ENCODE measurements at places on chromosomes 3 and 15.

DNA sequence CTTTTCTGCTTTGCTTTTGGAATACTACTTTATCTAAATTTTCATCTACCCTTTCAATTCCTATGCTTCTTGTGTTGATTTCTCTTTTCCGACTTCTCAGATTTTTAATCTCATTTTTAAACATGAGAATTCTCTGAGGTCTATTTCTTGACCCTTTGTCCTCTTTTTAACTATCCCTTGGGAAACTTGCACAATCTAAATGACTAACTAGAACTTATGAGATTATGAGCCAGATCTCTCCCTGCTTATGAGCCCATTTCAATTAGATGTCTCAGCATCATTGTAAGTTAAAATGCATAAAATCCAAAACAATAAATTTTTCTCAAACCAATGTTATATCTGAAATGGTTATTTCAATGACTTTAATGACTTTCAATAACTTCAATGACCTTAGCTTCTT lies 296.9 kb upstream of the AGTR1 start:
- no peak for DNase-seq

- DNase-seq = no peak
These were observed 921 bp downstream of the MGLL start for GRCh38 chr3:127821394-127821793.

DNA sequence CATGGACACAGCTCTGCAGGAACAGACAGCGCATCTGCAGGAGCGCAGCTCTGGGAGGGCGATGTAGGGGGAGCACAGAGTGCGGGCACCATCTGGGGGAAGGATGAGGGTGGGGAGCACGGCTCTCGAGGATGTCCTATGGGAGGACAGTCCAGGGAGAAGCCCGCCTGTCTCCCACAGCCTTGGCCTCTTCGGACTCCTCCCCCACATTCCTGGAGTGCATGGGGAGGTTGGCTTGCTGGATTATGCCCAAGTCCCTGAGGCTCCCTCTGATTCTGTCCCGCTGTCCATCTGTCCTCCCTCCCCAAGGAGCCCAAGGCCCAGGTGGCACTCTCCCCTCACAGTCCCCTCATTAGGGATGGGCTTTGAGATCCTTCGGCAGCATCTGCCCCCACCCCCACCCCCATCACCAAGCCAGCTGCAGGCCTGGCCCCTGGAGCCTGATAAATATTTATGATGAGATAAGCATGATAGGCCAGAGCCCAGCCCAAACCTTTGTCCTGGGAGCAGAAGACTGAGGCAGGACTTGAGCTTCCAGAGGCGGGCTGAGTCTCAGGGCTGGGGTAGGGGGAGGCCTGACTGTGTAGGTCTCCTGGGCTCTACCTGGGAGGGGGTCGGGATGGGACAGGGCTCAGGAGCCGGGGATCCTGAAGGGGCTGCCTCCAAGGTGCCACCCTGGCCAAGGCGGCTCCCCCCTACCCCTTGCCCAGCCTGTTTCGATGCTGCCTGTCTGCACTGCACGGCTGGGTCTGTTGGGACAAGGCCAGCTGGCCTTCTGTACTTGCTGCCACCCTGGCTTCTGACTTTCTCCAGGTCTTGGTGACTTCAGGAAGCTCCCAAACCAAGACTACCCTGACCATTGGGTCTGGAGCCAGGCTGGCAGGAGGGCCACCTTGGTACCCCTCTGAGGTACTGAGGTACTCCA lies 28.6 kb upstream of the SEMA3F start:
- no peak for DNase-seq

DNA sequence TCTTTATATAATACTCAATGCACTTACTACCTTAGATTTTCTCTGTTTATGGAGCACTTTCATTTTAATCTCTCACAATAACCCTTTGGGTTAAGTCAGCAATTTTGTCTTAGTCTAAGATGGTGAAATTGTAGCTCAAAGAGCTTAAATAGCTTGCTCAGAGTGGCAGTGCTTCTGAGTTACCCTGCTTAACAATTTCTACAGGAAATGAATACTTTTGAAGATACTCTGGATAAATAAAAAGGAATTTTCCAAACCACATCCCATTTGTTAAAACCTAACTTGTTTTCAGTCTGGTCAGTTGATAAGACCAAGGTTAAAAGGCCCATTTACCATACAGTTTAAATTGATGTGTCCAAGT lies 37.2 kb downstream of the HMG20A start:
- DNase-seq = no peak

DNA sequence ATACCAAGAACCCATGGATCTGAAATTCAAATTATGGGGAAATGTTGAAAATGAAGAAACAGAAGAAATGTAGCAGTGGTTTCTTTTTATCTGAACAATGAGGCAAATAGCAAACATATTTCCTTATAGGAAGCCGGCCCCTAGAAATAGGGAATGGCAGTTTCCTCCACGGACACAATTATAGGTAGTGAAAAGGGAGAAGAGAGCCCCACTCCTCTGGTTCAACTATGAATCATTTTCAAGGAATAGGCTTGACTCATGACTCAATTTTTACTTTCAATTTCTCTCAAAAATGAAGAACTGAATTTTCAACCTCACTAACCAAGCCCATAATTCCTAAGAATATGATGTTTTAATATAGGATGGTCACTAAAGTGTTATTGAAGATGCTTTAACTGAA lies 243.1 kb downstream of the MECOM start:
- no peak for DNase-seq

DNA sequence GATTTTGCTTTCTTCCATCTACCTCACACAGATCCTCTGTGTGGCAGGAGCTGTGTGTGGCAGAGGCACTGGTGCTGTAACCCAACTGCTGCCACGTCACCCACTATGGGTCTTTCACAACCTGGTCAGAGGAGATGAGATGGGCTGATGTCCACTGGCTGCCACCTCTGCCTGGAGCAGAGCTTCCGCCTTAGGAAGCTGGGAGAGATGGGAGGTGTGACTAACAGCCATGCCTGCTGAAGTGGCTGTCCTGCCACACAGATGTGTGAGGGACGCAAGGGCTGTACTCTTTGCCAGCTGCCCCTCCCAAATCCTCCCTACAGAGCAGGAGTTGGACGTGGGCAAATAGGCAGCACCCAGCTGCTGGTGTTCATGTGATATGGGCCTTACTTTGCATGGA lies 329.5 kb downstream of the GABRB3 start:
- no peak for DNase-seq

DNA sequence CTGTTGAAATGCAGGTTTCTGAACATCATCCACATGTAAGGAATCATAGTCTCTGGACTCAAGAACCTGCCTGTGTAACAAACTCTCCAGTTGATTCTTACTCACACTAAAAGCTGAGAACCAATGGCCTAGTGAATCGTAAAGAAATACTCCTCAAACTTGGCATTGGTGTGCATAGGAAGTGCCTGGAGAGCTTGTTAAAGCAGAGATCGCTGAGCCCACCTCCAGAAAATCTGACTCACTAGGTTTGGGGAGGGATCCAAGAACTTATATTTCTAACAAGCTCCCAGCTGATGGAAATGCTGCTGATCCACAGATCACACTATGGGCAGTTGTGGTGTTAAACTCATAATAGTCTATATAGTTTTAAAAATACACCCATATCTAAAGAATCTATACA lies 55.8 kb upstream of the LMCD1 start:
- no peak for DNase-seq

DNA sequence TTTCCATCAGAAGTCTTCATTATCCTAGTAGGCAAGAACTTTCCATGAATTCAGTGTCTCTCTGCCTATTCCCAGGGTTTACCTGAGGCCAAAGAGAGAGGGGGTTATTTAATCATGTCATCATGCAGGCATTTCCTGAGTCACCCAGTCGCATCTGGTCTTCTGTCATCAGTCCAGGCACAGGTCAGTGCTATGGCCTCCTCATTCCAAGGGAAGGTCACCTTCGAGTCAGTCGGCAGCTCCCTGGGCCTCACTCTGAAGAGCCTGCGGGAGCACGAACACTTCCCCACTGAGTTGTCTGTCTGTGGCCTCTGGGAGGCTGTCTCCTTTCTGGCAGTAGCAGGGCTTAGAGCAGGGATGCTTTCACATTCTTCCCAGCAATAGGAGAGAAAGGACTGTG lies 26.2 kb upstream of the LRTM1 start:
- no peak for DNase-seq

- no peak for DNase-seq
These were observed 167.6 kb downstream of the TLE3 start for GRCh38 chr15:69929905-69930630.

DNA sequence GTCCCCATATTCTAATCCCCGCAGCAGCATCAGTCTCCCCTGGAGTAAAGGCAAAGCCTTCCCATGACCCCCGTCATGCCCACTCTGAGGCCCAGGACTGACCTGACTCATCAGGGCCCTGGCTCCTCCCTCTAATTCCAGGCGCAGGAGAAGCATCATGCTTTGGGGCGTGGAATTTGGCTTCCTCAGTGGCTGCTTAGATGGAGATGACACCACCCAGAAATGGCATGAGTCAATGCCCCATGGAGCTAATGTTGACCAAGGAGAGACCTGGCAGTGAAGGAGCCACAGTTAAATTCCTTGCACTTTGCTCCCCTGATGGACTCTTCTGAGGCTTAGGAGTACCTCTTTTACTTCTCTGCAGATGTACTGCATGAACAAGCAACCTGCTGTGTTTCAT lies 204.2 kb upstream of the PROK2 start:
- no peak for DNase-seq

GRCh38 chr3:14413381-14414071 lies 11.1 kb downstream of the SLC6A6 start:
- no peak for DNase-seq

- no peak for DNase-seq
These were observed 55.2 kb upstream of the SMAD6 start for GRCh38 chr15:66646799-66647198.

GRCh38 chr15:94638183-94638582 lies 406.8 kb downstream of the MCTP2 start:
- DNase-seq = no peak

- no peak for DNase-seq
These were observed 32.7 kb downstream of the ZNF385D start for GRCh38 chr3:21718161-21718765.

GRCh38 chr3:71088019-71088708 lies 495.4 kb downstream of the FOXP1 start:
- no peak for DNase-seq

DNA sequence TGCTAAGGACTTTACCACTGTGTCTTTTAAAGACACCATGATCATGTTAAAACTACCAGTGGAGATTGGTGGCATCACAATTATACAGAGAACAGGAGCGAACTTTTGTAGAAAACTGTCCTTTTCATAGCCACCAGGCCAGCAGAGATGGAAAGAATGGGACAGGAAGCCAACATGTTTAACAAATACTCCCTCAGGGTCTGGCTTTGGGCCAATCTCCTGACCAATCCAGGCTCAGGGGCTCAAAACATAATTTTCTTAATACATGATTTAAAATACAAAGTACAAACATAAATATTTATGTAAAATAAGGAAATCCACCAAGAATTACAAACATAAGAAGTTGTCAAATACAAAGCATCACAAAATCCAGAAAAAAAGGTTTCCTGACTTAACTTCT lies 266.0 kb downstream of the VPS13C start:
- no peak for DNase-seq

GRCh38 chr3:178851564-178851963 lies 220.0 kb downstream of the ZMAT3 start:
- no peak for DNase-seq

DNA sequence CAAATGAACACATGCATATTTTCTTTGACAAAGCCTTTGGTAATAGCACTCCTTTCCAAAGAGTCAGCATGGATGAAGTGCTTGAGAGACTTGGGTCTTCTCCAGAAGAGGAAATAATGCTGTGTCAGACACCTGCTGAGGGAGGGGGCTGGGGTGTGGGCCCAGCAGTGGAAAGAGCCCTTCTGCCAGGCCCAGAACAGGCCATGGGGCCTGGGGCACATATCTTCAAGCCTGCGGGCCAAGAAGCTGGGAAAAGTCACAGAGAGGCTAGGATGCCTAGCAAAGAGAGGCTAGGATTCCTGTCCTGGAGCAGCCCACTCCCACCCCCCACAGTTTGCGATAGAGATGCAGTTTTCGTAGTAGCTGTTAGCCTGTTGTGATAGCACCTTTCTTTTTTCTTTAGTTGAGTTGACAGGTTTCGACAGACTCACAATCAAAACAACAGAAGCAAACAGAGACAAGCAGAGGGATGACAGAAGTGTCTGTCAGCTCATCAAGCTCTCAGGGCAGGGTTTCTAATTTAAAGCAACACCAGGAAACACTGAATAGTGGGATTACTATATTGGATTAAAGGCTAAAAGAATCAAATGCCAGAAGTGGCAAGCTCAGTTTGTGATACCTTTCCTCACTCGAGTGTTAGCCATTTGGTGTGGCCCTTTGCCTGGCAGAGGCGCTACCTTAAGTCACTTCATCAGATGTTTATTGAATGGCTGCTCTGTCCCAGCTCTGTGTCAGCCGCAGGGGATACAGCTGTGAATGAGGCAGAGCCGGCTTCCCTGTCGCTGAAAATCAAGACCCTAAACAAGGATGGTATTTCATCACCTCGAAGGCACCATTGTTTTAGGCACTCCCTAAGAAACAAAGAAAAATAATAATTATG lies 19.0 kb downstream of the CMTM7 start:
- DNase-seq = no peak

GRCh38 chr3:98778383-98778782 lies 15.2 kb downstream of the ST3GAL6 start:
- DNase-seq = no peak

- no peak for DNase-seq
These were observed 1051.7 kb downstream of the ROBO2 start for GRCh38 chr3:78091478-78092119.

- no peak for DNase-seq
These were observed 45.1 kb upstream of the MAGI1 start for GRCh38 chr3:66083784-66084213.

DNA sequence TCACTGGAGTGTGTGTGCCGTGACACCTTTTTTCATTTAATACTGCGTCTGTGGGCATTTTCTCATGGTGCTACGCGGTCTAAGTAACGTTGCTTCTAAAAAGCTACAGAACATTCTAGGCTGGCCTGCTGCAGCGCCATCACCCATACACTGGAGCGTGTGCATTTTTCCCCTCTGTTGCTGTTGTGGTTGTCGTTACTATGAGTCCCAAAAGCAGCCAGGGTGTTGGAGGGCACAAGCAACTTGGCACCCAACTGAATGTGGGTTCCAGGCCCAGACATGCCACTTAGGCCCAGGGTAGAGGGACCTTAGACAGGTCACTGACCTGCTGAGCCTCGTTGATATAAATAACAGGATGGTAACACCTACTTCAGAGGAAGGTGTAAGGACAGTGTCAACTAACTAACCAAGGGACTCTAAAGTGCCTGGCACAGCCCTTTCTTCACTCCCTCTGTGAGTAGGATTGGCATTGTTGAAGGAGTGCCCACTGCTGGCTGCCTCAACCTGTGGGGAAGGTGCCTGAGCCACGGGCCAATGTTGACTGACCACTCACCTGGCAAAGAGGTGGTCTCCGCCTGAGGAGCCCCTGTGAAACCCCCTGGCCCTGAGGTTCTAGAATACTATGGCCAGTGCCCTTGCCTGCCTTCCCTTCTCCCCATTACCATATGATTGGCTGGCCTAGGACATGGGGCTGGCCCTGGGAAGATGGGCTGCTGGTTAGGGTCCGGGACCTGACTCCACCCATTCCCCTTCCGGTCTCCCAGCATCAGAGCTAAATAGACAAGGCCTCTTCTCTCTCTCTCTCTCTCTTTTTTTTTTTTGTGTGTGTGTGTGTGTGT lies 3.5 kb downstream of the CSK start:
- no peak for DNase-seq

All from activated T-helper 1 cell treated with anti-CD3 and anti-CD28 coated beads, Interleukin-2, amount 50 U/mL, for 16 hours (primary cell).